ENCODE measurements at places on chromosomes 12 and 14. TPM values are rescaled to one million over a fixed set of nuclear protein-coding genes. Genes with fewer than 3 reads are reported as not detected.

DNA sequence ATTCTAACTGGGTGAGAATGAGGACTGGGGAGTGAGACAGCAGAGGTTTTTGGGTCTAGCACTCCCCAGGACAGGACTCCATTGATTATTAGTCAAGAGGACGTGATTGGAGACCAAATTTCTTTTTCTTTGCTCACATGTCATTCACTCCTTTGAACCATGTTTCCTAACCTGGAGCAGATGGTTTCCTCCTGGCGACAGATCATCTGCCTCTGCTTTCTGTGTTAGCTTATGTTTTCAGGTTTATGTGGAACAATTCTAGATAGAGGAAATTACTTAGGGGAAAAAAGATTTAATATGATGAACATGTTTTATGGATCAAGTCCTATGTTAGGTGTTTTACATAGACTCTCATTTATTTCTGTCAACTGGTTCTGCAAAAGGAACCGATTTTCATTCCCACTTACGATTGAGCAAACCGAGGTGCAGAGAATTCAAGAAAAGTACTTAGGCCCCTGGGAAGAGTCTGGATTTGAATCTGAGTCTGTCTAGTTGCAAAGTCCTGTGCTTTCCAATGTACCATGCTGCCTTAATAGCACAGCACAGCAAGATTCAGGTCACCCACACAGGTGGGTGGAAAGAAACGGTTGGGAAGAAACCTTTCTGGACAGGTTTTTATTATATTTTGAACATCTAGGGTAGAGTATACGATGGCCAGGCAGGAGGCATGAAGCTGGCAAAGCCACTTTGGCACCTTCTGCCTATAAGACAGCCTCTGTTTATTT, 30.8 kb downstream of the SMOC1 start:
- no peak for DNase-seq

DNA sequence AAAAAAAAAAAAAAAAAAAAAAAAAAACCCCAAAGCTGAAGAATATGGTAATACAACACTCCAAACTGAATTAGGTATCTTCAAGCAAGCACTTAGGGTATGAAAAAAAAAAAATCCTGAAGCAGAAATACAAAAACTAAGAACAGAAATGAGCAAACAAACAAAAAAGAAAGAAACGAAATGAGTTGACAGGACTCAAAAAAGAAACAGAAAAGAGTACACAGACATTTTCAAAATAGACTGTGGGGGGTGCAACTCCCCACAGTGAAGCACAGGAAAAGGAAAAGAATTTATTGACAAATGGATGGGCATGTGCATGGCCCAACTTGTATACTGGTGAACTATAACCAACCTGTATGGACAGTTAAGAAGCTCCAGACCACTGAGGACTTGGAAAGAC, 24.6 kb downstream of the RPS6KA5 start:
- peak; percentile 49 for DNase-seq

DNA sequence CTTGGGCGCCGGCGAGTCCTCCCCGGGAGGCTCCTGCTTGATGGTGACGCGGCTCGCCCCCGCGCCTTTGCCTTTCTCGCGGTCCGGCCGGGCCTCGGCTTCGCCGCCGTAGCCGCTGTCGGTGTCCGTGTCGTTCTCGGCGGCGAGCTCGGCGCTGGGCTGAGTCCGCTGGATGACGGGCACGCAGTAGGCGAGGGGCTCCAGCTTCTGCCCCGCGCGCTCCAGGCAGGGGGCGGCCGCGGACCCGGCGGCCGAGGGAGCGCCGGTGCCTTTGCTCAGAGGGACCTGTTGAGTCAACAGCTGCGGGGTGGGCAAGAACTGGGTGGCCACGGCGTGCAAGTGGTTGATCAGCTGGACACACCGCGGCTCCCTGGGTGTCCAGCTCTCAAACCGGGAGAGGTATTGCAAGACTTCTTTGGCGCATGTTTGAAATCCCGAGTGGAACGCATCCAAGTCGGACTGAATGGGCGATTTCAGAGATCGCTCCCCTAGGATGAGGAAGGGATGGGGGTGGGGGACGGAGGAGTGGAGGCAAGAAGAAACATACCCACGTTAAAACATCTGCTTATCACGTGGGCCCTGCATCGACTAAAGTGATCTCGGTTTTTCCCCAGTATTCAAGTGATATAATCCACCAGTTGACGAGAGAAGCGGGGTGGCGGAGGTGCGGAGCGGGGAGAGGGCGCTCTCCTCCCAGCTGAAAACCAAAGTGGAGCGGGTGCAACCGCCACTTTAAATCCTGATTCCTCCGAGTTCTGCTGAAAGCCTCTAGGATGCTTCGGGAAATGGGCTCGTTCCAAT, 2.0 kb downstream of the BHLHE41 start:
- no peak for DNase-seq

USP44 gene
- 1.7 TPM for polyA plus RNA-seq

GRCh38 chr14:100388103-100389054, 65.2 kb downstream of the SLC25A47 start:
- no peak for DNase-seq

OR11H12 gene
- not detected for polyA plus RNA-seq

DNA sequence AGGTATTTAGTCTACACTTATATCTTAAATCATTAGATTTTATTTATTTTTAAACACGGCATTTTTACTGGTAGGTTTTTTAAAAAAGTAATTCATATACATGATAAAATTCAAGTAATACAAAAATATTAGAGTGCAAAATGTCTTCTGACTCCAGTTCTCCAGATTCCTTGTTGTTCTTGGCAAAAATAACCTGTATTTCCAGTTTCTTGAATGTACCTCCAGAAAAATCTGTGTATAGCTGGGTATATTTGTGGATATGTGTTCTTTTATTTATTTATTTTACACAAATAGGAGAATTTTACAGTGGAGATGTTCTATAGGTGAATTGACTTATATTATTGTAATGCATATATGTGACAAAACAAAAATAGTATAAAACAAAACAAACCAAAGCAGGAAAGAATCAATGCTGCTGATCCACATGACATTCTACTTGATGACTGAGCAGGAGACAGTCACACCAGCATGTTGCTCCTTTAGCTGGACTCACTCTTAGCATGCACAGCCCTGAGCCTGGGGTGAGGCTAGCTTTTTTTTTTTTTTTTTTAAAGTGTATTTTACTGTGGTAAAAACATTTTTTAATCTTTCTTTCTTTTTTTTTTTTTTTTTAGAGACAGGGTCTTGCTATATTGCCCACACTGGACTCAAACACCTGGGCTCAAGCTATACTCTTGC, 42.2 kb upstream of the SLC38A2 start:
- DNase-seq, result no peak

- DNase-seq, result no peak
Observed at GRCh38 chr14:53741479-53742232, 215.0 kb downstream of the BMP4 start.

NKX2-1 gene
- not detected for polyA plus RNA-seq

AMN gene
- polyA plus RNA-seq, result 0.24 TPM

DNA sequence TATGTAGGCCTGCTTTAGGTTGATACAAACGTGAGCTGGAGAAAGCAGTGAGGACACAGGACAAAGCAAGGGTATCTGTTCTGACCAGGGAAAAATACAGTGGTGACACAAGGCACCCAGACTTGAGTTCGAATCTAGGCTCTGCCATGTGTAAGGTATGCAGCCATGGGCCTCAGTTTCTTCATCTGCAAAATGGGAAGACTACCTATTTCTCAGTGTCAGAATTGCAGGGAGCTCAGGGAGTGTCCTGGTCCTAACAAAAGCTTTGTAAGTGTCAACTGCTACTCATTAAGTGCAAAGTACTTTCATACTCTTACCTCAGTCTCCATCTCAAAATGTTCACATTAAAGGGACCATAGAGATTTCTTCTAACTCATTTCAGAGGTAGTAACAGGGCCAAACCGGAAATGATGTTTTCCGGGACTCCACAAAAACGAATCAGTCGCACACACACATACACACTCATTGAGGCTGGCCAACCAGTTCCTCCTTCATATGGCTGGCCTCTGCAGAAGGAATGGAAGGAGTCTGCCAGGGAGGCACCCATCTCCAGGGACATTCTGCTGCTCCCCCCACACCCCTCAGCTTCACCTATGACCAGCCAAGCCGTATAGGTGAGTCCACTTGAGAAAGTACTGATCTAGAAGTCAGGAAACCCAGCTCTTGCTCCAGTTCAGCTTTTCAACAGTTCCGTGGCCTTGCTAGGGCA, 7.8 kb downstream of the CTDSP2 start:
- DNase-seq, result peak; percentile 75

FAM186B gene
- polyA plus RNA-seq, result not detected

GRCh38 chr12:14156606-14157005, 175.2 kb upstream of the GRIN2B start:
- DNase-seq, result no peak

GRCh38 chr14:99346470-99347080, 74.6 kb upstream of the BCL11B start:
- DNase-seq, result no peak

- DNase-seq, result peak; percentile 63
Observed at GRCh38 chr12:127559349-127560040, 707.5 kb upstream of the TMEM132C start.

CLEC14A gene
- polyA plus RNA-seq, result not detected

SSPN gene
- polyA plus RNA-seq, result not detected

DNA sequence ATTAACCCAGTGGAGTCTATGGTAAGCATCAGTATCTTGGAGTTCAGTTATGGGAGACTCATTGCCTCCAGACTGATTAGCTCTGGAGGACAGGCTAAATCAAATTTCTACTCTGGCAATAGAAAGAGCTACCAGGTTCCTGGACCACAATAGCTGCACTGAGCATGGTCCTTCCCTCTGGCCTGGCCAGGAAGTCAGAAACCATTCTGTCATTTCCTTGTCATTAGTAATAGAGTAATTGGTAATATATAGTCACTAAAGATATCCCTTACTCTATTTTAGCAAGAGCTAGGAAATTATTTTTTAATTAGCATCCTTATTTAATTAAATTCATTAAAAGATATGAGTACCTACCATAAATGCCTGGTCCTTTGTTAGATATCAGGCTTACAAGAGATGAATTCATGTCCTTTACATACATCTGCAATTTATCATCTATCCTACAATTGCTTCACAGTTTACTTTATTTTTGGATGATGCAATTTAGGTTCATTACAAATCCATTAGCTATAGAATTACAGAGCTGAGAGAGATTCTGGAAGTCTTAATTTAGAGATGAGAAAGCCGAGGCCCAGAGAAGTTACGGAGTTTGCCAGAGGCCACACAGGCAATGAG, 23.7 kb upstream of the TDRD9 start:
- no peak for DNase-seq

DNA sequence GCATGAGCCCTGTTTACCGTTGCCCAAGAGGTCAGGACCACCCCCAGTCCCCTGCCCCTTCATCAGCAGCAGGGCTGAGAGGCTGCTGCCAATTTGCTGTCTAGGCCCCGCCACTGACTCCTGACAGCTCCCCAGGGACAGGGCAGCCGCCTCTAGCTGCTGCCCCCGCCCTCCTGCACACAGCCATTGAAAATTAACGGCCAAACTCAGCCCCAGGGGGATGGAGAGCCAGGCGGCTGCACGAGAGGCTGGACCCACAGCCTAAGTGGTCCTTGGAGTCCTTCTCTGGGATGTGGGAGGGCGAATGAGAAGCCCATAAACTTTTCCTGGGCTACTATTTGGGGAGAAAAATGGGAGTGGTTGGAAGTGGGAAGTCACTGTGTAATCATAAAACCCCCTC, 4.6 kb downstream of the FOXN4 start:
- DNase-seq, result no peak

- DNase-seq, result no peak
Observed at GRCh38 chr12:109016978-109017377, 3.9 kb downstream of the SVOP start.

DNA sequence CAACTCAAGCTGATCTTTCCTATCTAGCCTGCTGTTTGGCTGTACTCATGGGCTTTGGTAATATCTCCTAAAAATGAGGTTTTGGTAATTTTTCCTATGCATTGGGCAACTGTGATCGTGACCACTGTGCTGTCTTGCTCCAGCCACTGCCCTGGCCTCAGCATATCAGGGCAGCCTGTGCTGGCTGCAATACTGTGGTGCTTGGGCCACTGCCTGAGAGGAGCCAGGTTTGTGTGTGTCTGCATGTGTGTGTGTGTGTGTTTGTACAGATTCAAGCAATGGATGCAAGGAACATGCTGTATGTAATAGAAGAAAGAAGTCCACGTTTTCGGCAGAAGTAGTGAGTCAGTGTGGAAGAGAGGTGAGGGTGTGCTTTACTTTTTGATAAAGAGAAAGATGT, 13.0 kb downstream of the ERG28 start:
- no peak for DNase-seq

GRCh38 chr14:89493877-89494634, 77.0 kb upstream of the FOXN3 start:
- DNase-seq, result peak; percentile 5

DNA sequence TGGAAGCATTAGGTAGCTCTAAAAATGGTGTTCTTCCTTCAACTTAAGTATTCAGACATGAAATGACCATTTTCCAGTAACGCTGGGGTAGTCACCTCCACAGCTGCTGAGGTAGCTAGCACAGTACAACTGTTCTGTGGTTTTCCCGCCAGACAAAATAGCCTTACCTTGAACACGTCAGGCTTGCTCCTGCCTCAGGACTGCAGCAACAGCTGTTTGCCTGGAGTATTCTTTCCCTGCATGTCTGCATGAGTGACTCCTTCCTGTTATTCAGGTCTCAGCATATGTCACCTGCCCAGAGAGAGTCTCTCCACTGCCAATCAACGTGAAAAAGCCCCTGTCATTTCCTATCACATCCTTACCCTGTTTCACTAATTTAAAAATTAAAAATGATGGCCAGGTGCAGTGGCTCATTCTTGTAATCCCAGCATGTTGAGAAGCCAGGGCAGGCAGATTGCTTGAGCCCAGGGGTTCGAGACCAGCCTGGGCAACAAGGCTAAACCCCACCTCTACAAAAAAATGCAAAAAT, 37.9 kb downstream of the WDR89 start:
- DNase-seq, result no peak

KCNK10 gene
- not detected for polyA plus RNA-seq

DNA sequence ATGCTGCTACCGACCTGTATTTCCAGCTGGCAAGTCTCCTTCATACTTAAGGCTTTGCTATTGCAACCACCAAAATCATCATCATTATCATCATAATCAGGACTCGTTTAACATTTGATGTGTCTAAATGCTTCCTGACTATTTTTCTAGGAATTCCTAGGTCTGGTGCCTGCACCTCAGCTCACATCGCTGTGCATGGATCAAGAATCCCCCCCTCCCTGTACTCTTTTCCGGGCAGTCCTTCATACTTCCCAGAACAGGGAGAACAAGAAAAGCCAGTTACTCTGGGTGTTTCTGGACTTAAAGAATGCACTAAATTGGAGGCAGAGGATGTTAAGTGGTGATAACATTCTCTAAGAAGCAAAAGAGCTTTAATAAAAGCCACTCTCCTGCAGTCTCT, 9.4 kb downstream of the ERP27 start:
- no peak for DNase-seq

- no peak for DNase-seq
Observed at GRCh38 chr14:33951183-33951840, 438 bp upstream of the EGLN3 start.

PLXNC1 gene
- polyA plus RNA-seq, result 2.2 TPM

A2ML1 gene
- polyA plus RNA-seq, result not detected

ZNF26 gene
- 16.2 TPM for polyA plus RNA-seq
